ENCODE measurements at places on chromosomes 12 and 14.

DNA sequence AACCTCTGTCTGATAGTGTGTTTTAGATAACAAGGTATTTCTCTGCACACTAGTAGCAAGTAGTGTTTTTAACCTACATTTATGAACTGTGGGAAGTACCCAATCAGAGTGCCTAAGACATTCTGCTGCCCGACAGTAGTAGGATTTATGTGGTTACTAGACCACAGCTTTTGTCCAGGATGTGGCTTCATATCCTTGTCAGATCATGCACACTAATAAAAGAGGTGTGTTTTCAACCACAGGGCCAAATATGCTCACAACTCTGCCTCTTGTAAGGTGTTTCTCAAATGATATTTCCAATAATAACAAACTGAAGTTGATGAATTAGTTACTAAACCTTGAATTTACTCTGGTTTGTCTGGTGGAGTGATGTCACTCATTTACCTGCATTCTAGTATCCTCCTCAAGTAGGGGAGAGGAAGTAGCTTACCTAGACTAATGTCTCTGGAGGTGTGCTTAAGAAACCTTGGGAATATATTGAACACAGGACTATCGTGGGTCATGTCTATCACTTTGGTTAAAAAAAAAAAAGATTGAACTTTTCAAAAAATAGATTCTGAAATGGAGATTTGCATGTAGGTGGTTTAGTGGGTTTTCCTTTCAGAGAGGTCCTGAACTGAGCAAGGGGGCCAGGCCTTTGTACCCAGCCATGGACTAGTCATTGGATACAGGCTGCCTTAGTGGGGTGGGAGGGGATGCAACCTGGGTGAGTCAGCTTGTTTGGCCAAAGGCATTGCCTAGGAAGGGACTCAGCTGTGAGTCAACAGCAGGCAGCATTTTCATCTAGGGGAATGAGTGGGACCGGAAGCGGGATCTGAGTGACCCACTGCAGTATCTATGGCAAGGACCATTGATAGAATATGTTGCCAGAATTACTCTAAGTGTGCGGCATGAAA is 14.1 kb downstream of the FBXW8 start:
- DNase-seq = no peak

DNA sequence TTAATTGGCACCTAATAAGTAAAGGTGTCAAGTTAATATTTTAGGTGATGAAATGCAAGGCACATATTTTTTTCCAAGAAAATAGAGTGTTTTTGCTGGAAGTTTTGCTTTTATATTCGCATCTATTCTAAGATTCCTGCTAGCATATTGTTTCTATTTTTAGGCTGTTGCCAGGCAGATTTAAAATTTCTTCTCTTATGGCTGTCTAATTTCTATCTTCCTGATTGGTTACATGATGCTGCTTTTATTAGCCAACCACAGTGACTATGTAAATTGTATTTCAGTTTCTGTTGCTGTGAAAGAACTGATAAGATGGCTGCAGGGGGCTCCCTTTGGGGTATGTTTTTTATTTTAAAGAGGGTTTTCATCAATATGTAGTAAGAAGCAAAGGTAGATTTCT is 42.7 kb downstream of the ATF7IP start:
- no peak for DNase-seq

DNA sequence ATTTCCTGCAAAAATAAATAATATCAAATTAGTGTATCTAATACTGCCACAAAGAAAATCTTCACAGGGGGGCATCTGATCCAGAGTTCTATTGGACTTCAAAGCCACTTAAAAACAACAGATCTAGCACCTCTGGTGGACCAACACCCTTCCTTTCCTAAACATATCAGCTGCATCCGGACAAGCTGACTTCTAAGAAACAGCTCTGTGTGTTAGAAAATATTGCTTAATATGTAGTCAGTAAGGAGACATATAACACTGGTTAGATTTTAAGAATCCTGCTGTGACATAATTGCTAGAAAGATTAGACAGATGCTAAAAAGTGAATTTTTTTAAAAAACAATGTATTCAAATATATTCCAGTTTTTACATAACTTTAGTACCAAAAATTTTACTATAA is 61.1 kb upstream of the PTPRB start:
- no peak for DNase-seq

GRCh38 chr12:14418451-14418890 is 53.0 kb downstream of the ATF7IP start:
- no peak for DNase-seq

DNA sequence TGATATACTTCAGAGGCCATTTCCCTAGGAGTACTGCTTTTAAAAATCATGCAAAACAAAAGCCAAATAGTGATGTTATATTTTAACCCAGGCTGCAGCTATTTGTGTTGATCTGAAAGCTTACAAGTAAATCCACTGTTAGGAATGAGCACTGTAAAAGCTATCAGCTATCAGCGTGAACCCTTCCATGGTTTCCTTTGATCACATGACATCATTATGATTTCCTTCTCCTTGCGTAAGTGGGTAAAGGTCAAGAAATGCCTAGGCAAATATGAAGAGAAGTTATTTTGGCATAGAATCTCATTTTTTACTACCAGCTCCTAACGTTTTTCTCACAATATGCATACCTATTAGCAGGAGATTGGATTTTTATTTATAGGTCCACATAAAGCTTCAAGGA is 48.6 kb upstream of the CATSPERB start:
- DNase-seq = no peak

- no peak for DNase-seq
Observed at GRCh38 chr14:85222341-85222740, 307.6 kb upstream of the FLRT2 start.

DNA sequence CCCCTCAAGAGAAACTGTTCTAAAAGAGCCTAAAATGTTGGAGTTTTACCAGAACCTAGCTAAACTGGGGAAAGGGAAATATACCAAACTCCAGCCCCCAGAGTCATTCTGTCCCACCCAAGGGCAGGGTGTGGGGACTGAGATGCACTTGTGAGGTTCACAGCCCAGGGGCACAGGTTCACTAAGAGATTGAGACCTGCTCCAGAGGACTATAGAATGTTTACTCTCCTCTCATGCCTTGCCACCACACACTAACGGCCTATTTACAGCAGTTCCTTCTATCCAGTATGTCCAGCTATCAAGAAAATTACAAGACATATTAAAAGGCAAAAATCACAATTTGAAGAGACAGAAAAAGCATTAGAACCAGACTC is 60.6 kb upstream of the PARP11 start:
- DNase-seq = no peak

GRCh38 chr14:85359505-85359904 is 170.4 kb upstream of the FLRT2 start:
- DNase-seq = no peak

DNA sequence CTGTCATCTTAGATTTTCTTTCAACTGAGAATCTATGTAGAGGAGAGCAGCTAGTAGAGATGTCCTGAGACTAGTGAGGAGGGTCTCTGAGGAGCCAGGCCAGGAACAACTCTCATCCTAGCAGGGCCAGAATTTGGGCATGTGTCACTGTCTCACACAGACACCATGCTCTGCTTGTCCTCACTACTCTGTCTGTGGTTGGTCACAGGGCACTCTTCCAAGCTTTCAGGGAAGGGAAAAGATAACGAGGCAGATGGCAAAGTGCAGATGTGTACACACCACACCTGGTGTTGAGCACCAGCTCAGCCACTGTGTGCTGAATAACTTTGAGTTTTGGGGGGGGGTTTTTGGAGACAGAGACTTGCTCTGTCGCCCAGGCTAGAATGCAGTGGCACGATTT is 2.5 kb downstream of the SSPN start:
- DNase-seq = no peak

- DNase-seq = no peak
Observed at GRCh38 chr14:29077916-29078315, 311.3 kb downstream of the FOXG1 start.

DNA sequence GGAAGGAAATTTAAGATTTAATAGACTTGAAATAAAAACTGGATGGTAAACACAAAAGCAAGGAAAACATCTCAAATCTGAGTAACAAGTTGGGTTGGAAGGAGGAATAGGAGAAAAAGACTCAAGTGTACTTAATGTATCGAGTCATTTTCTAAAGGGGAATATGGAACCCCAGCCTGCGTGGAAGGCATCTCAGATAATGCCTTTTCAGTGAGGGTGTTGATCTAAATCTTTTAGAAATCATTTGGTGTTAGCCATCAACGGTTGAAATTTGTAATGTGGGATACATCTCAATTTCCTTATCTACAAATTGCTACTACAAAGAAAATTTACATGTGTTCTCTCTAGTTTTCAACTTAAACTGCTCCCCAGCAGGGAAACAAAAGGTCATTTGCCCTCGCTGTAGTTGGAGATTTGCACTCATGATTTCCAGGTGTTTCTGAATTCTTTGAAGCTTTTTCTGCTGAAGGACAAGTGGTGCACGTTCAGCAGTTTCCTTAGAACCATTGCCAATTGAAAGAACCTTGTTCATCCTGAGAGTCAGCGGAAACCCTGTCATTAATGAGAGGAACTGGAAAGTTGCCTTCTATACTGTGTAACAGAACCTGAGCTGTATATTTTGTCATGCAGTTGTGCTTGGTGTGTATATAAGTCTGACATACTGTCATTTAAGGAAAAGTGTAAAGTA is 2.2 kb downstream of the PCBP2 start:
- no peak for DNase-seq

- DNase-seq = no peak
Observed at GRCh38 chr12:124809878-124810277, 53.8 kb downstream of the SCARB1 start.

DNA sequence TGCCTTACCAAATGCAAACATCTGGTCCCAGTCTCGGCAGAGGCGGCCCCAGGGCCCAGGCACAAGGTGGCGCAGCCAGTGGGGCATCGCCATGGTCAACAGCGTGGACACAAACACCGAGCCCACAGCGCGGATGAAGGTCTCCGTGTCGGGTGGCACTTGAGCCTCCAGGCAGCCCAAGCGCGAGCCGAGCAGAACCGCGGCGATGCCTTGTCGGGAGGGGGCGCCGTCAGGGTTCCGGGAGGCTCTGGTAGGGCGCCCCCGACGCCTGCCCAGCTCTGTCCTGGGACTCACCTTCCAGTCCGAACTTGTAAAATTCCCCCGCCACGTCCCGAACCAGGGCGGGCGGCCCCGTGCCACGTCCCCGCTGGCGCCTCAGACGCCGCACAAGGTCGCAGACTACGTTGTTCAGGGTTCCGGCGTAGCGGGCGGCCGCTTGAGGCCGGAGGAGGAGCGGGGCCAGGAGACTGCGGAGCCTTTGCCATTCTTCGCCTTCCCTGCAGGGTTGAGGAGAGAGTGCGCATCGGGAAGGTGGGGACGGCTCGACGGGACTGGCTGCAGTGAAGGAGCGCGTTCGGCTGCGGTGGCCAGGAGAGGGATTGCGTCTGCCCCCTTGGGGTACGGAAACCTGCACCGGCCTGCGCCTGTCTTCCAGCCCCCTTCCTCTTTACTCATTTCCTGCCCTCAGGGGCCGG is 1.7 kb downstream of the CYP27B1 start:
- DNase-seq = no peak
